ENCODE measurements at places on chromosomes 6 and 20. TPM values are rescaled to one million over a fixed set of nuclear protein-coding genes. Genes with fewer than 3 reads are reported as not detected.

The TINAG gene
- not detected for total RNA-seq

The REM1 gene
- total RNA-seq: not detected

The CBLN4 gene
- not detected for total RNA-seq

The DPPA5 gene
- not detected for total RNA-seq

The CTCFL gene
- total RNA-seq: not detected

The TRAM2 gene
- 2.5 TPM for total RNA-seq

The DEFB124 gene
- total RNA-seq: not detected

The RGS17 gene
- not detected for total RNA-seq

The SRMS gene
- not detected for total RNA-seq

The CLVS2 gene
- not detected for total RNA-seq

The SPEF1 gene
- total RNA-seq: not detected

The HCK gene
- not detected for total RNA-seq

The OTOR gene
- not detected for total RNA-seq

The TSBP1 gene
- not detected for total RNA-seq

The KHDC3L gene
- total RNA-seq: not detected

The SNAI1 gene
- 0.31 TPM for total RNA-seq

The HMGCLL1 gene
- total RNA-seq: not detected

The CPNE5 gene
- total RNA-seq: 1.7 TPM

The ZNF311 gene
- 0.69 TPM for total RNA-seq

The PPP1R3G gene
- total RNA-seq: not detected

The PNPLA1 gene
- total RNA-seq: not detected

The OPN5 gene
- not detected for total RNA-seq

The HNF4A gene
- total RNA-seq: not detected

The ANKRD60 gene
- total RNA-seq: not detected

The MICA gene
- total RNA-seq: 10.2 TPM

The R3HDML gene
- total RNA-seq: not detected

The HS3ST5 gene
- not detected for total RNA-seq

The TCF15 gene
- not detected for total RNA-seq

The TRDN gene
- total RNA-seq: not detected

The TMEM14C gene
- total RNA-seq: 81.1 TPM

The SOX18 gene
- total RNA-seq: not detected

The AURKA gene
- total RNA-seq: 115 TPM

The KHDRBS2 gene
- total RNA-seq: not detected

Data from activated naive CD4-positive, alpha-beta T cell treated with anti-CD3 and anti-CD28 coated beads for 36 hours (primary cell).